ENCODE measurements at places on chromosomes 11 and 22.

GRCh38 chr11:122559734-122560382 is 95.7 kb upstream of the UBASH3B start:
- DNase-seq: peak; percentile 66

DNA sequence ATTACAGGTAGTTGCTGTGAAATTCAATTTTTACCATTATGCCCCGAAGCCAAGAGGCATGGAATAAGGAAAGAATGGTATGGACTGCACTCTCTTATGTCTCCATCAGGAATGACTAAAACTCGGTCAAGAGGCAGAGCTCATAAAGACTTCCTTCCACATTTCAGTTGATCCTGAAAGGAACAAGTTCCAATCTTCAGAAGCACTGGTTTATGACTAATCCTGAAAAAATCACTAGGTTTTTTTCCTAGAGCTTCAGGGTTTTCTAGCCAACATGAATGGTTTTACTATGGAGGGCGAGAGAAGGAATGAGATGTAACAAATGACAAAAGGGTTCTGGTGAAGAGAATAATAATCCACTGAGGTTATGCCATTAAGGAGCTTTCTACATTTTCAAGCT is 832.2 kb downstream of the NTM start:
- DNase-seq: no peak

- DNase-seq: no peak
Observed at GRCh38 chr11:132744771-132745170, 787.5 kb downstream of the OPCML start.

GRCh38 chr11:115545581-115546210 is 41.5 kb upstream of the CADM1 start:
- no peak for DNase-seq

DNA sequence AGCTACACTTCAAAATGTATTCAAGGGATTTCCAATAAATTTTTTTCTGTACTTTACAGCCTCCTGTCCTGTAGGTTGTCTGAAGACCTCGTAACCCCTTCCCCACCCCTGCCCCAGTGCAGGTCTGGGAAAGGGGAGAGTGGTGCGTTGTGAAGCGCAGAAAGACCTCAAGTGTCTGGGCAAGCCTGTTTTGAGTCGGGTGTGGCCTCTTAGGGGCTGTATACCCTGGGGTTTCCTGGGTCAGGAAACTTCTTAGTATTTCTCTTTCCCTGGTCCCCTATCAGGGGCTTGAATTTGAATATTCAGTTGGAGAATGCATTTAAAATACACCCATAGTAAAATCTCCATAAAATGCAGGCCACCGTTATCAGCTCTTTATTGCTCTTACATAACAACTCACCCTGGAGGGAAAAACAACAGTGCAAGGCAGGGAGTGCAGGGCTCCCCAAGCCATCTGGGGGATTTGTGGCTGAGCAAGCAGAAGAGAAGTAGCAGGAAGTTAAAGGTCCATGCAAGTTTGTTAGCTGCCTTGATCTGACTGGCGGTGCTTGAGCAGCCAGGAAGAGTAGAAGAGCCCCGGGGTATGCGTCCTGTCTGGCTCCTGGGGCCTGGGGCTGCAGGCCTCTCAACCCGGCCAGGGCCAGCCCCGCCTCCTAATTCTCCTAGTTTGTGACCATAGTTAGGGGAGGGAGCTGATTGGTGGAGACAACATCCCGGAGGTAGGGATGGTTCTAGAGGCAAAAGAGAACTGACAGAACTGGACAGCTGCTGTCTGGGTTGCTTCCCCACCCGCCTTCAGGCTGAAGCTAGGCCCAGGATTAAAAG is 25.7 kb downstream of the ARHGAP1 start:
- peak; percentile 44 for DNase-seq

DNA sequence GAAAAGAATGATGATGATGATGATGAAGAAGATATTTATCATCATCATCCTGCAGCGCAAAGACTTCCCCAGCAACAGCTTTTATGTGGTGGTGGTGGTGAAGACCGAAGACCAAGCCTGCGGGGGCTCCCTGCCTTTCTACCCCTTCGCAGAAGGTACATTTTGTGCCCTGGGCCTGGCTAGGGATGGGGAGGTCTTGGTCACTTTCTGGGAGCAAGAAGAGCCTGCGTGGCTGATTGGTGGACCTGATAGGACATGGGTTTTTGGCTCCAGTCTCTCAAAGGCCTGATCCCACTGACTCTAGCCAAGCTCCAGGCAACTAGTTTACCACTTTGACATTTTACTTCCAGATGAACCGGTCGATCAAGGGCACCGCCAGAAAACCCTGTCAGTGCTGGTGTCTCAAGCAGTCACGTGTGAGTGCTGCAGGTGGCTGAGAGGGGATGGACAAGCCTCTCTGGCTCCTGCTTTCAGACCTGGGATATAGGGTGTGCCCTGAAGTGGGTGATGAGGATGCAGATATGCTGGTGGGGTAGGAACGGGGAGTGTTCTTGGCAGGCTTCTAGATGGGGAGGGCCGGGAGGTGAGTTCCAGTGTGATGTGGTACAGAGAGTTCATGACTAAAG is 5.3 kb downstream of the SIDT2 start:
- DNase-seq: no peak

GRCh38 chr11:105449100-105449734 is 160.7 kb upstream of the GRIA4 start:
- DNase-seq: no peak

DNA sequence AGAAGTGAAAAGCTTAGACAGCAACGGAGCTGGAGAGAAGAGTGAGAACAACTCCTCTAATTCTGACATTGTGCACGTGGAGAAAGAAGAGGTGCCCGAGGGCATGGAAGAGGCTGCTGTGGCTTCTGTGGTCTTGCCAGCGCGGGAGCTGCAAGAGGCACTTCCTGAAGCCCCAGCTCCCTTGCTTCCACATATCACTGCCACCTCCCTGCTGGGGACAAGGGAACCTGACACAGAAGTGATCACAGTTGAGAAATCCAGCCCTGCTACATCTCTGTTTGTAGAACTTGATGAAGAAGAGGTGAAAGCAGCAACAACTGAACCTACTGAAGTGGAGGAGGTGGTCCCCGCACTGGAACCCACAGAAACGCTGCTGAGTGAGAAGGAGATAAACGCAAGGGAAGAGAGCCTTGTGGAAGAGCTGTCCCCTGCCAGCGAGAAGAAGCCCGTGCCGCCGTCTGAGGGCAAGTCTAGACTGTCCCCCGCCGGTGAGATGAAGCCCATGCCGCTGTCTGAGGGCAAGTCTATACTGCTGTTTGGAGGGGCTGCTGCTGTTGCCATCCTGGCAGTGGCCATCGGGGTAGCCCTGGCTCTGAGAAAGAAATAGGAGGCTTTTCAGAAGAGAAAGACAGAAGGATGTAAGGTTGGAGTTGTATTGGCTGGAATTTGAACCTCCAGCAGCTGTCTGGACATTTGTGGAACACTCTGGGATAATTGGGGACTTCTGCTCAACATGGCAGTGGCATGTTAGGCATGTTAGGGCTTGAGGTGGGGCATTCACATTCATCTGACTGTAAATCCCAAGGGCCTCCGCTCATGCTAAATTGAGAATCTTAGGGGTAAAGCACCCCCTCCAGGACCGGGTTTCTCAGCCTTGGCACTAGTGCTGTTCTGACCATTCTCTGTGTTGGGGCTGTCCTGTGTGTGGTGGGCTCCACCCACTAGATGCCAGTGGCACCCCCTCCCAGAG is 47.1 kb downstream of the BID start:
- DNase-seq: no peak

Data from HEK293T (cell line).